T follicular helper cell (primary cell): ENCODE measurements at places on chromosomes 6 and 20.

- DNase-seq = no peak
These were observed 27.6 kb downstream of the CNKSR3 start for GRCh38 chr6:154482858-154483257.

GRCh38 chr20:4838526-4838925 is 116.8 kb downstream of the PRND start:
- no peak for DNase-seq

GRCh38 chr20:59746155-59746554 is 141.8 kb downstream of the PHACTR3 start:
- no peak for DNase-seq

DNA sequence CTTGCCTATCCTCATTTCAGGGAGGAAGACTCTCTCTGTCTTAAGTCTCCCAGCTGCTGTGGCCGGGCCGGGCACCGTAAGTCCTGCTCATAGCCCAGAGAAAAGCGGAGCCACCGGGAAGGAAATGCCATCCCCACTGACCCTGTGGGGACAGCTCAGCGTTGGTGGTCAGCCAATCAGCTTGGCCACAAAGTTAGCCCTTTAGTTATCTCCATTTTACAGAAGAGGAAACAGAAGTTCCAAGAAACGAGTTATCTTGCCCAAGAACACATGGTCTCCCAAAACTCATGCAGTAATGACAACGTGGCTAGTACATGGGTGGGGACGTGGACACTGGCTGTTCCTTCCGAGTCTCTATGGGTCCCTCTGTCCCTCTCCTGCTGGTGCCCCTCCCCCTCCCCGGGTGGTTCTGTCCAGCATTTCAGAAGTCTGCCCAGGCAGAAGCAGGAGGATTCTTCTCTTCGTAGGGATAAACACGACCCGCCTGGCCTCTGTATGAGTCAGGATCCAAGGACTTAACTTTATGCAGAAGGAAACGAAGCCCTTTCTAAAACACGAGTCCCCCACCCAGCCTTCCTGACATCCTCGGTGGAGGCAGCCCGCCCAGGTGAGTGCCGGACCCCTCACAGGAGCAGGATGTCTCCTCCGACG is 273.8 kb downstream of the CDH4 start:
- DNase-seq = no peak

DNA sequence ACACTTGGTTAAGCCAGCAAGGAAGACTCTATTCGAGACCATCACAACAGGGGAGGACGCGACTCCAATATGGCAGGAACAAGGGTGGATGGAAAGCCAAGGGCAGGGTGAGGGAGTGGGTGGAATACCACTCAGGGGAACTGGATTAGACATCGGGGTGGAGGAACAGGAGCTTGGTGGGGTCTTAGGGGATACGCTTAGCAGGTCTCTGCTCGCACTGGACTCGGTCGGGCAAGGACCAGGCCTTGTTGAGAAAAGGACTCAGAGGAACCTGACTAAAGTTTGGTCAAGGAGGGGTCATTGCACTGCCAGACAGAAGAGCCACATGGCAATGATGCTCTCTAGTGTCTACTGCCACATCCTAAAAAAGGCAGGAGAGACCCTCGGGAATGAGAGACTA is 10.5 kb downstream of the DUSP22 start:
- no peak for DNase-seq

DNA sequence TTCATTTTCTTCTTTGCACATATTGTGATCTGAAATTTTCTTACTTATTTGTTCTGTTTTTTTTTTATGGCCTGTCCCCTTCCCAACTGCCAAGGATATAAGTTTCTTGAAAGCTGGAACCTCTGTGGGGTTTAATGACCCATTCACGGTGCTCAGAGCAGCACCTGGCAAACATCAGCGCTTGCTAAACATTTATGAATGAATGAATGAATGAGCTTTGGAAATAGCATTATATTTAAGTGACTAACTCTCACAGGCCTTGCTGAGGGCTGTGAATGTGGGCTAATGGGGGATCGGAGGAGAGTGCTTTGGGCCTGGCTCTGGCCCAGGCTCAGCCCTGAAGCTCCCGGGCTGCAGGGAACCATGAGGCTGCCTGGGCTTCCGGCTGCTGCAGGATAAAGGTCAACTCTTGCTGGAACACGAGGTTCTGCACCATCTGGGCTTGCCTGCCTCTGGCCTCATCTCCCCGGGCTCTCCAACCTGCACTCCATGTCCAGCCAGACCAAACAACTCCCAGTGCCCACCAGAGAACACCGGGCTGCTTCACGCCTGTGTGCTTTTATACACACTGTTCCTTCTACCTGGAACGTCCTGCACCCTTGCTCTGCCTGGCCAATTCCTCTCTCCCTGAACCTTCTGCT is 14.6 kb upstream of the ARMC12 start:
- no peak for DNase-seq
